Central memory CD4-positive, alpha-beta T cell (primary cell): ENCODE measurements at places on chromosomes 4 and X.
A peak's percentile ranks its signal among the peaks of the same experiment; 100 is the strongest.

- DNase-seq: no peak
Observed at GRCh38 chr4:48334900-48335384, 6.4 kb upstream of the SLAIN2 start.

GRCh38 chrX:7233580-7234406 lies 85.8 kb upstream of the PUDP start:
- DNase-seq: no peak

DNA sequence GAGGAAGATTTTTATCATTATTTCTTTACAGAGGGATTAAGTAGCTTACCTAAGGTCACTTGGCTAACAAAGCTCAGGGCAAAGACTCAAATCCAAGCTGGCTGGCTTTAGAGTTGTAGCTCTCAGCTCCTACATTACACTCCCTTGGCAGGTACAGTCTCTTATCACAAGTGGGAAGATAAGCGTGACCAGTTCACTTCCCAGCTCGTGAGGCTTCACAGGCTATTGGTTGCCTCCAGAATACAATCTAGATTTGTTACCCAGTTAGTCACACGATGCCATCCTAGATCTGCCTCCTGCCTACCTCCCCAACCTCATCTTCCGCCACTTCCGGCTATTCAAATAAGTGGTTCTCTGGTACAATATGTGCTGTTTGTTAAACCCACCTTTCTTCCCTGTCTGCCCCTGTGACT lies 3.7 kb downstream of the MMRN1 start:
- no peak for DNase-seq

DNA sequence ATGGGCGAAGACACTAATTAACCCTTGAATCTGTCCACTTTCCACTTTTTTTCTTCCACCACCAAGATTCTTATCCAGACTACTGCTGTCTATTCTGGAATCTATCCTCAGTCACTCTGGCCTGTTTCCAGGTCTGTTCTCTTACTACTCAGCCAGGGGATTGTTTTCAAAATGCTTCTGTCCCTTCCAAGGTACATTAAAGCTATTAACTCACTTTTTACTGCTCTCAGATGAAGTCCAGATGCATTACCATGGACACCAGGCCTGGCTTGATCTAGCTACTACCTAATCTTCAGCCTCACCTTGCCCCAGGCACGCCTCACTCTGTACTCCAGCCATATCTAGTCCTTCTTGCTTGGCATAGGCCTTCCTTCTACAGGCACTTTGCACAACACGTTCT lies 66.4 kb downstream of the GALNT7 start:
- DNase-seq: no peak

GRCh38 chrX:16918979-16919378 lies 27.5 kb upstream of the REPS2 start:
- DNase-seq: no peak

GRCh38 chr4:98652996-98653395 lies 5.4 kb downstream of the TSPAN5 start:
- DNase-seq: no peak

- peak; percentile 3 for DNase-seq
Observed at GRCh38 chr4:36310793-36311192, 29.4 kb downstream of the DTHD1 start.

DNA sequence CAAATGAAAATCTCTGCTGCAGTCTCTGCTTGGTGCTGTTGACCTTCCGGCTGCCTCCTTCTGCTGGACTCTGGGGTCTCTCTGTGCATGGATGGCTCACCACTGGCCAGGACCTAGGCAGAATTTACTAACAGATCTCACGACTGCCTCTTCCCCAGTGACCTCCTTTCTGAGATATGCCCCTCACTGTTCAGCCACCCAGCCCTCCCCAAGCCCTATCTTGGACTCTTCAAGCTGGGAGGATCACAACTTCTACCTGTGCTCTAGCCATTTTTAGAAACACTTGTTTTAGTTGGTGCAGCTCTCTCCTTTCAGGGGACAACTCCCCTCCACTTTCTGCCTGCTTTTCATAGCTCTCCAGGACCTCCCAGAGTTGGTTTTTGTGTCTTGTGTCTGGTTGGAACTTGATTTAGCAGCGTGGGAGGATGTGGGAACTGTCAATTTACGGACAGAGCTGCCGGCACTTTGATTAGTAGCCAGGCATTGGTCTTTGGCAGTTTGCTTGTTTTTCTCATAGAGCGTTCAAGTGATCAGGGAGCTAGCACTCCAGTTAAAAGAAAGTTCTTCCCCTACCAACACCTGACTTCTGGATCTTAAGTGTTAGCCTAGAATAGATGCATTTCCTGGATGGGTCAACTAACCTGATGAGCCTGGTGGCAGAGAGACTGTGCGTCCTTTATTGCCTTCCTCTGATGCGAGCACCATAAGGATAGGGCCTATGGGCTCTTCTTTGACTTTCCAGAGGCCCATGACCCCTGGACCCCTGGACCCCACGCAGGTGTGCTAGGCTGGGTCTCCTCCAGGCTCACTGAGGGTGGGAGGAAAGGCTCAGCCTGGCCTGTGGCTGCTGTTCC lies 6.5 kb downstream of the RGS12 start:
- no peak for DNase-seq

- no peak for DNase-seq
Observed at GRCh38 chr4:37733240-37733867, 47.2 kb upstream of the RELL1 start.

DNA sequence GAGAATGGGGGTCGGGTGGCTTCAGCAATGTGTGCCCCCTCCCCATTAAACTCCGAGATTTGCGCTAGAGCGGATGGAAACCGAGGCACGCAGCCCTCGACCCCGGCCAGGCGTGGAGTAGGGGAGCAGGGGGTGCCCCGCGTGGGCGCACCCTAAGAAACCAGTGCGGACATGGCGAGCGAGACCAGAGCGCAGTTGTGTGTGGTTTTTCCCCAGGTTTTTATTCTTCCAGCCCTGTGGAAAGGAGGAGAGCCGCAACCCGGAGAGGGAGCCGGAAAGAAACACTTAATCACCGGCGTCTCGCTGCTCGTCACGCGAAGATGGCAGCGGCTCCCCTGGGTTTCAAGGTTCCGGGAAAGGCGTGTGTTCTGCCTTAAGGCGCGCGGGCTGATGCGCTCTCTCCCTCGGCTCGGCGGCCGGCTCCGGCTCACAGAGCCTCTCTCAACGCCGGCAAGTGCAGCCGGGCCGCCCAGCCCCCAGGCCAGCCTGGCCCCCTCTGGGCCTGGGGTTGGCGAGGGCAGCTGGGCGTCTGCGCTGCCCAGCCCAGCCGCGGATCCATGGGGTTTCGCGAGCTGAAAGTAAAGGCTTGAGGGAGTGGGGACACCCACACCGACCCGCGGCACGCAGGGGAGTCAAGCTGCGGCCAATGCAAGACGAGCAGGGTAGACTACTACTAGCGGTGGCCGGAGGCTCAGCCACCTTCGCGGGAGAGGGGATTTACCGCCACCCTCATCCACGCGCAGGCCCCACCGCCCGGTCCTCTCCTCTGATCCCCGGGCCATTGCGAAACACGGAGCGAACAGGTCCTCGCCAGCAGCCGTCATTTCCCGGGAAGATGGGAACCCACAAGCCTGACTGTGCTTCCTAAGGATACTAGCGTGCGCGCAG lies 74.0 kb upstream of the BCOR start:
- DNase-seq: no peak

DNA sequence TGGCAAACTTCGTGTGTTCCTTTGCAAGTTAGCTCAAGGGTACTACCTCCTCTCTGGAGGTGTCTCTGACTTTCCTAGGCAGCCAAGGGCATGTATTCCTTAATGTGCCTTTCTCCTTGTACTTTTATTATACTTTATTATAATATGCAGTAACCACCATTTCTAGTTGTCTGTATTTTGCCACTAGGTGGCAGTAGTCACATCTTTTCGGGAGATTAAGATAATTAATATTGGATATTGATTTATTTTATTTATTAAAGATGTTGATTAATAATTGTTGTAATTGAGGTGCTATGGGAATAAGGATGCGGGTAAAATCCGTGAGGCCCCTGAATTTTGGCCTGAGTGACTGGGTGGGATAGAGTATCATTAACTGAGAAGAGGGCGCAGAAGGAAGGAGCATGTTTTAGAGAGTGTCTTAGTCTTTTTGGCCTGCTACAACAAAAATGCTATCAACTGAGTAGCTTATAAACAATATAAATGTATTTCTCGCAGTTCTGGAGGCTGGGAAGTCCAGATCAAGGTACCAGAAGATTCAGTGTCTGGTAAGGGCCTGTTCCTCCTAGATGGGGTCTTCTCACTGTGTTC lies 153.3 kb downstream of the TMEM164 start:
- peak; percentile 21 for DNase-seq

DNA sequence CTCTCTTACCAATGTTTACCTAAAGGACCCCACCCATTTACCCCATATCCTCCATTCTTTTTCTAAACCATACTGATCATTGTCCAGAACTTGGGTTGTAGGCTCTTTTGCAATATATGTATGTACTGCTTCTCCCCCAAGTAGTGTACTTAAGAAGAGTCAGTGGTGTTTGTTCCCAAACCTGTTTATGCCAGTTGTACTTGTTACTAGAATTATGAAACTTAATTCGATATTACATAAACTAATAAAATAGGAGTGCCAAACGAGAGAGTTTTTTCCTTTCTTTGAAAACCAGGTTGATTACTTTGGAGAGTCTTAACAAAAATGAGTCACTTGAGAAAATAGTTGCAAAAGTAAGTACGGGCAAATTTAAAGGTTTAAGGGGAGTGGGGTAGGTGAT lies 96.3 kb downstream of the GEMIN8 start:
- no peak for DNase-seq

GRCh38 chr4:97548943-97549583 lies 594.2 kb downstream of the STPG2 start:
- no peak for DNase-seq

GRCh38 chrX:154717824-154718223 lies 33.1 kb downstream of the GAB3 start:
- DNase-seq: peak; percentile 37

GRCh38 chrX:110315551-110315950 lies 2.3 kb downstream of the AMMECR1 start:
- no peak for DNase-seq

DNA sequence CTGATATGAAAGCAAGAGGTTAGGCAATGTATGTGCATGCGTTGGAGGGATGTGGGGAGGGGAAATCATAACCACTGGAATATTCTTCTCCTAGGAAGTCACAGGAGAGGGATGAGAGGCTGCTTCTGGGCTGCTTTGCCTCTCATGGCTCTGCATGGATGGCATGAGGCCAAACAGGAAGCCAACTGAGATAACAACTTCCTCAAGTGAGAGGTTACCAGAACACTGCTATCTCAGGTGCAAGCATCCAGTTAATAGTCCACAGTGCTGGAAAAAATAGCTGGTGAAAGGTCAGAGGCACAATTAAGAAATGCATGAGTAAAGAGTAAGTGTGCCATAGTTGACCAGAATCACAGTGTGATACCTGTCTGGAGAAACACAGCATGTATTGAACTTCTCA lies 113.3 kb downstream of the ELOVL6 start:
- peak; percentile 12 for DNase-seq

DNA sequence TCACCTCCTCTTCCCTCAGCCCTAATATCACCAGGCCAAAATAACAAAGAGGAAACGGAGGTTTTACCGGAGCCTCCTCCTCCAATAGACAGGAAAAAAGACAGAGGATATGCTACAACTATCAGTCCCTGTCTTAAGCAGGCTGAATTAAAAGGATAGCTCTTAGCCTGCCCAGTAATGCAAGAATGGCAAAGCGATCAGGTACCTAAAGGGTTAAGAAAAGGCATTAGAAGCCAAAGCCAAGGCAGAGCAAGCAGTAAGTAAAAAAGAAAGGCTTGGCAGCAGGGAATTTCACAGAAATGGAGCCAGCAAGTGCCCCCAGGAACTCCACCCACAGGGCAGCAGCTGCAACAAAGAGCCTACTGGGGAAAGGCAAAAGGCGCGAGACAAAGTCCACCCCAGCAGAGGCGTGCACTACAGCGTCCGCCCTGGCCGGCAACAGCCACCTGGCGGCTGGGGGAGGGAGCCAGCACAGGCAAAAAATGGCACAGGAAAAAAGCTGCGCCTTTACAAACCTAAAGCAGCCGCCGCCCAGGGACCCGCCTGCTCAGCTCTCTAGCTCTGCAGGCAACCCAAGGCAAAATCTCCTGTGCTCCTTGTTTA lies 220.6 kb upstream of the ZC4H2 start:
- no peak for DNase-seq

DNA sequence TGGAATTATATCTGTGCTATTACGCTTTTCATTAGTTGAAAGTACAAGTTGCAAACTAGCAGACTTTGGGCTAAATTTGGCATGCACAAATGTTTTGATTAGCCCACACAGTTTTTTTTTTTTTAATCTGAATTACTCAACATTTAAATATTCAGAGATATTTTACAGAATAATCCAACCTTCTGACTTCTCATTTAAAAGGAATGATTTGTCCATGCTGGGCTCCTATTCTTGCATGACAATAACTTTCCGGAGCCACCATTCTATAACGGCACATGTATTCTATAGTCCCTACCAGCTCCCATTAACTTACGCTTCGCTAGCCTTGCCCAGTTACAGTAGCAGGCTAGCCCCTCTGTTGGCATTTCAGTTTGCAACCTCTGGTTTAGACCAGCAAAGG lies 219.3 kb upstream of the FTHL17 start:
- no peak for DNase-seq

- DNase-seq: peak; percentile 1
Observed at GRCh38 chrX:39613997-39614679, 483.6 kb downstream of the BCOR start.

- DNase-seq: no peak
Observed at GRCh38 chrX:110041980-110042379, 39.1 kb downstream of the TMEM164 start.

- peak; percentile 71 for DNase-seq
Observed at GRCh38 chr4:139556071-139556723, at the start of gene SETD7. Gene SETD7, minus strand, starts transcription at chr4:139556219. Its CDS starts 82 bp downstream, at chr4:139556137.

- DNase-seq: no peak
Observed at GRCh38 chrX:143994206-143994605, 110.3 kb downstream of the UBE2NL start.

DNA sequence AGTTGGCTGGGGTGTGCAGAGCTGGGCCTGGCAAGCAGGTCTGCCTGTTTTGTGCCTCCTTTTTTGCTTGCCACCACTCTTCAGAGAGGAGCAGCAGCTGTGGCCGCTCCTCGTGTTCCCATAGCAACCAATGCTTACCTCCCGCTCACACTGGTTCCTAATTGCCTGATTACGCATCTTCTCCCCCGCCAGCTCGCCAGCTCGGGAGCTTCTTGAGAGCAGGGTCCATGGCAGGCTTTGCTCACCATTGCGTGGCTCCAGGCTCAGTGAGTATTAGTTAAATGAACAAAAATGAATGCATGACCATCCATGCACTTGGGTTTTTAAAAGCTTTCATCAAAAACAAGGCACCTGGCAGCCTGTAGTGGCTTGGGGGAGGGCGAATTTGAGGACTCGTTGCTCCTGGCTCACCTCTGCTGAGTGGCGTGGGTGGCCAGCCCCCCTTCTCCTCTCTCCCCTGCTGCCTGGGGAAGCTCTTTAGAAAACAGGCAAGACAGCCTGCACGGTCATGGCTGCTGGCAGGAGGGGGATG lies 14.2 kb upstream of the PJA1 start:
- DNase-seq: no peak

GRCh38 chr4:51907006-51907669 lies 64.2 kb downstream of the DCUN1D4 start:
- no peak for DNase-seq

DNA sequence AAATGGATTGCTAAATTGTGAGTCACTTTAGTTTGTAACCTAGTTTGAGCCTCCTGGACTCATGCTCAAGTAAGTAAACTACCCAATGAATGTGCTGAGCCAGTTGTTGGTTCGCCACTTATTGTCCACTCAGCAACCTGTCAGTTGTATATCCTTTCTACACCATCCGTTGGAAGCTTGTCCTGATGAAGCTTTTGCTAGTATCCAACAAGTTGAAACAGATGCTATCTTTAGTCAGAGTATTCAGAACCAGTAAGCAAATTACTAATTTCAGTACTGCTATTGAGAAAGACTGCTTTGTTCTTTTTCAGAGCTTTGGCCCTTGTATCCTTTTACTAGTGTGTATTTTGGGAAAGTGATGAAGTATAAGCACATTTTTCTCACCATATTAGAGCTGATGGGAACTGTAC lies 4.3 kb upstream of the NAA15 start:
- DNase-seq: no peak
